ENCODE measurements at places on chromosomes 4 and X. TPM values are rescaled to one million over a fixed set of nuclear protein-coding genes. Genes with fewer than 3 reads are reported as not detected.

TMEM154 gene
- polyA plus RNA-seq = 1.7 TPM

DNA sequence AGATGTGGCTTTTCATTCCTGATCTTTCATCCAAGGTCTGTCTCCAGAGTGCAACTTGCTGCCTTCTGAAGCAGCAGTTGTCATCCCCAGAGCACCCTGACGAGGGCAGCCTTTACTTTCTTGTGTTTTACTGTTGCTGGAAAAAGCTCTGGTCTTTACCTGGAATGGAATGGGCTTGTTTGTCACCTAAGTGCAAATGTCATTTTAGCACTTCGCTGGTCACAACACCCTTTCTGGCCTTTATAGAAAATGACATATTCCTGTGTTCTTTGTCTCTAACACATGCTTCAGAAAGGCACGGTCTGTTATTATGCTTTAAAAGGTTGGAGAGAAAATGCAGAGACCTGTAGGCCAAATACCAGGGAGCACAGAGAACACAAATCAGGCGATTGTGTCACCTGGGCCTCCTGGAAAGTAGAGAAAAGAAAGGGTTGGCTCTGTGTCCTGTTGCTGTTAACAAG lies 332.7 kb upstream of the IGFBP7 start:
- DNase-seq = peak; percentile 65

- no peak for DNase-seq
Observed at GRCh38 chrX:139932073-139932900, 566 bp downstream of the ATP11C start.

GRIA3 gene
- 2.6 TPM for polyA plus RNA-seq

FAM236D gene
- polyA plus RNA-seq = not detected

DNA sequence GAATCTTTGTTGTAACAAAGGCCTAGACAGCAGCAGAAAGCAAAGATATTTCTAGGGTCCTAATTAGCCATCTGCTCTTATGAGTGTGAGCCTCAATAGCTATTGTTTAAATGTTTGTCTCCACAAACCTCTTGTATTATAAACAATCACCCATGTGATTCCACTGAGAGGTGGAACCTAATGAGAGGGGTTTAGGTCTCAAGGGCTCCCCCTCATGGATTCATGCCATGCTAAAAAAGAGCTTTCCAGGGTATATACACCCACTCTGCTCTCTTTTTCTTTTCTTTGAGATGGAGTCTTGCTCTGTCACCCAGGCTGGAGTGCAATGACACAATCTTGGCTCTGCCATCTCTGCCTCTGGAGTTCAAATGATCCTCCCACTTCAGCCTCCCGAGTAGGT lies 42.1 kb downstream of the TRIM61 start:
- no peak for DNase-seq

DNA sequence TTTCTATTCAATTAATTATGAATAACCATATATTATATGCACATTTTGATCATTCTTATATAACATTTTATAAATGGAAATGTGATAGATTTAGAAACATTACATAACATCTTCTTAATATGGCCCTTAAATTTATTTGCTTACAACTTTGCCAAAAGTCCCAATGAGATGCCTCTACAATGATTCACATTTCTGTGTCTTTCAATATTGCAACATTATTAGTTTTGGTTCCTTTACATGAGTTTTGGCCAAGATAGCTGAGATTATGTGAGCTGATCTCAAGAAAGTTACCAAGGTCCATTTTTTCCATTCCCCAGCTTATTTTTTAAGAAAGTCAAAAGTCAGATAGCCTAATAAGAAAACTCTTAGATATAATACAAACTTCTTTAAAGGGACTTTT lies 361.2 kb downstream of the PCDH7 start:
- DNase-seq = no peak

GRCh38 chrX:47859686-47860085 lies 23.0 kb downstream of the ZNF81 start:
- no peak for DNase-seq

VMA21 gene
- polyA plus RNA-seq = 23.7 TPM

DNA sequence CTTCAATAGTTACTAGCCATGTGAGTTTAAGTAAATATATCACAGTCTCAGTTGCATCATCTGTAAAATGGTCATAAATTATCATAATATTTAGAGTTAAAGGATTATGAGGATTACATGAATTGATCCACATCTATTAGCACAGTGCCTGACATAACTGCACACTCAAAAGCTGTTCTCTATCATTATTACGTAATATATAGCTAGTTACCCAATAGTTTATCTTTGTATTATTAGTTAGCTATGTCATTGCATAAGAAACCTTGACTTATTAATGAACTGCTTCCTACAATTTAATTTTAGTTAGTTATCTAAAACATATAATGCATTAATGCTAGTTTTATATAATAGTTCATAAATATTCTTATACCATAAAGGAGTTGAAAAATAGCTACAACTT lies 1076.9 kb upstream of the GRID2 start:
- no peak for DNase-seq

DUSP21 gene
- polyA plus RNA-seq = not detected

DNA sequence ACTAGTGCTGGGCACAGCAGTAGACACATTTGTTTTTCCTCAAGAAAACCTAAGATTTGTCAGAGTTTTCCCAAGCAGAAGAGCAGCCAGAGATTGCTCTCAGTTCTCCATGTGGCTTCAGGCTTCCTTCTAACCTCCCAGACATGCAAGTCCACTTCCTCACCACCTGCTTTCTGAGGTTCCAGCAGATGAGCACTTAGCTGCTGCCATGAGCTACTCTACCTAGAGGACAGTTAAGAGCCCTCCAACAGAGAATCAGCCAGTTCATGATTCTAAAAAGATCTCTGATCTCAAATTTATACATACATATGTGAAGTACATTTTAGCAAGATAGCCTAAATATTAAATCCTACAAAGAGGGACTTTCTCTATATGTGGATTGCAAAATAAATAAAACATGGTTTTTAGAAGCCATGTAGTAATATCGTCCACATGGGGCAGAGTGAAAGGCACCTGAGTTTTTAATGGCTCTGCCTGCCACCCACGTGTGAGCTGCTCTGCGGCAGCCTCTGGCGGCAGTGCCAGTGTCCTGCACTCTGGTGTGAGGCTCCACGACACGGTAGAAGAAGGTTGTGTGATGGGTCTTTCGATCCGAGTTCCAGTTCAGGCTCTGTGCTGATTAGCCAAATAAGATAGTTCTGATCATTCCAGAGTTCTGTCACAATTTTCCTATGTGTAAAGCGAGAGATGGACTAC lies 10.3 kb downstream of the CYP4V2 start:
- no peak for DNase-seq

- no peak for DNase-seq
Observed at GRCh38 chrX:19595043-19595677, 79.9 kb upstream of the MAP3K15 start.

GRCh38 chr4:94352996-94353395 lies 10.4 kb upstream of the HPGDS start:
- no peak for DNase-seq

KCNE5 gene
- polyA plus RNA-seq = 6.6 TPM

IGFBP7 gene
- polyA plus RNA-seq = 679 TPM

SYTL5 gene
- 2.5 TPM for polyA plus RNA-seq

- peak; percentile 88 for DNase-seq
Observed at GRCh38 chr4:81314196-81314896, 99.3 kb upstream of the PRKG2 start.

AMTN gene
- not detected for polyA plus RNA-seq

EFHC2 gene
- 7.8 TPM for polyA plus RNA-seq

GRCh38 chr4:99790796-99791617 lies 25.6 kb upstream of the DAPP1 start:
- DNase-seq = no peak

DNA sequence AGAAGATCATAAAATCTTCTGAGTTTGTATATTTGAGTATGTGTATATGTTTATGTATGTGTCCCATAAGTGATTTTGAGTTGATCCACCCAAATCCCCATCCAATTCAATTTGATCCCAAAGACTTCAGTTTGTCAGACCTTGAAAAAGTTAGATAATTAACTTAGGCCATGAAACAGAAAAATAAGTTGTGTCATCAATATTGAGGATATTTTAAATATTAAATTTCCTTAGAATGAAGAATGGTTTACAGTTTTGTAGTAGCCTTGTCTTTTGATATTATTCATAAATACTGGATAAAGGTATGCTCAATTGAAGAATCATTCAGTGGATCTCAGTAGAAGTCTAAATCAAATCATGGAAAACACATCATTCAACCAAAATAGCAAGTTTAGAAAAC lies 864.4 kb upstream of the INTU start:
- no peak for DNase-seq

GRCh38 chrX:16308773-16309172 lies 141.5 kb downstream of the MAGEB17 start:
- DNase-seq = no peak

- DNase-seq = no peak
Observed at GRCh38 chr4:125010796-125011503, 298.4 kb upstream of the ANKRD50 start.

CDKL5 gene
- 16.2 TPM for polyA plus RNA-seq

GRCh38 chr4:128416921-128417320 lies 129.3 kb upstream of the PGRMC2 start:
- DNase-seq = no peak

DNA sequence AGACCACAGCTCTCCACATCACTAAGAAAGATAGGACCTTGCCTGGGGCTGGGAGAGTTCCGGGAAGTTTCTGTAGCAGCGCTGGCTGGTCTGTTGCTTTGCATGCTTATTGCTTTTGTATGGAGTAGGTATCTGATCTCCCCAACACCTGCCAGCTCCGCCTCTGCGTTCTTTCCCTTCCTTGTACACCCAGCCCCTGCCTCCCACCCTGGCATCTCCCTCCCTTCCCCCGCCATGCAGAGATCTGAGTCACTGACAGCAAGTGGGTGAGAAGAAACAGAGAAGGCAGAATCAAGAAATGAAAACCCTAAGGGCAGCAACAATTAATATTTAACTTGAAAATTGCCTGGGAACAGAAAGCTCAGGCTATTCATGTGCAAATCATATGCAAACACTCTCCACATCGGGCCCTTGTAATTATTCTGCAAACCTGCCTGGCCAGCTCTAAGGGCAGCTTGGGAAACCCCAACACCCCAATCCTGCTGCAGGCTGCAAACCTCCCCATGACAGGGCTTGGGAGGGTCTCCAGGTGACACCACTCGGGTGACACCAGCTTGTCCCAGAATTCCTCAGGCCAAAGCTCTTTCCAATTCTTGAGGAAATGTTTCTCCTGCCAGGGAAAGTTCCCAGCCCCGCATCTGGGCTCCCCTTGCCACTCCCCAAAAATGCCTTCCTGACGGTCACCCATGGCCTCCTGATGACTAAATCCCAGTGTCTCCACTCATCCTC lies 257.2 kb downstream of the FBXW7 start:
- no peak for DNase-seq

DNA sequence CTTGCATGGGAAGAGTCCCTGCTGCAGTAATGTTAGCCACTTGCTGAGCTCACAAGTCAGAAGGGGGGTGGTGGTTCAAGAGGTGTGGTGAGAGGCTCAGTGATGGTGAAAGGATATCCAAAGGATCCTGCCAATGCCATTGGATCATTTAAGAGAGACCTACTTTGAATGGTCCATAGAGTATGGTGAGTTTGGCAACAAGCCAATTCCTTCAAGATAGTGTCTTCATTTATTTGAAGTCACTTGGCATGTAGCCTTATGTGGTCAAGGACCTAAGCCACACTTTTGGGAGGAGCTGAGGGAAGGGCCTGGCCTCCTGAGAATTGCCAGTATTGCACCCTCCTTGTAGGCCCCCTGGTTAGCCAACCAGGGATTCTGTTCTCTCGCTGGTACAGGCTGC lies 87.9 kb downstream of the TSPAN7 start:
- DNase-seq = no peak

GRCh38 chr4:155941085-155941790 lies 12.4 kb downstream of the CTSO start:
- no peak for DNase-seq

DNA sequence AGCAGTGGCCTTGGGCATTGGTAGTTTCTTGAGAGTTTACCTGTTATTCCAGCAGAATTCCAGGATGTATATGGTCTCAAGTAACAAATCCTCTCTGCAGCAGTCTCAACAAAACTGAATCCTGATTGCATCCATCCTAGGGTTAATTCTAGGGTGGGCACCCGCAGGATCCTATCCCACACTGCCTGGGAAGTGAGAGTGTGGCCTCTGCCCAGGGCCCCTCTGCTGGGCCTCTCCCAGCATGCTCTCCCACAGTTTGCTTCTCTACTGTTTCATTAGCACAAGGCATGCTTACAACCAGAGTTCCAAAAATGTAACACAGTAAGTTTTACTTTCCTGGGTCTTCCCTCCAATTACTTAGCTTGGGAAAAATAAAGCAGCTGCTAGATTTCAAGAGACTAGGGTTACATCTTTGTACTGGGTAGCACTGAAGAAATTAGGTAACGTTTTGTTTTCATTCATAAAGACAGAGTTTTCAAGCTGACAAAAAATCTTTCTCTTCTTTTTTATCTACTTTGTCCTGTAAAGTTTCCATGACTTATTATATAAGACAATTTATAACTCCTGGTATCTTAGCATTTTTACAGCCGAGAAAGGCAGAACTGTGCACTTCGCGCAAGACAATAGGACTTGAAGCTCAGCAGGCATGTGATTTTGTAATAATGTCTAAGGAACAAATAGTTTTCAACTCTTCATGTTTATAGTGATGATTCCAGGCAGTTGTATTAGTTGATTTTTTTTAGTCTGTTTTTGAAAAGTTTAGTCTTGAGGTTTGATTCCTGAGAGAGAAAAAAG lies 131.2 kb upstream of the PCDH18 start:
- no peak for DNase-seq

- no peak for DNase-seq
Observed at GRCh38 chr4:172813359-172813923, 355.2 kb upstream of the GALNT7 start.

DNA sequence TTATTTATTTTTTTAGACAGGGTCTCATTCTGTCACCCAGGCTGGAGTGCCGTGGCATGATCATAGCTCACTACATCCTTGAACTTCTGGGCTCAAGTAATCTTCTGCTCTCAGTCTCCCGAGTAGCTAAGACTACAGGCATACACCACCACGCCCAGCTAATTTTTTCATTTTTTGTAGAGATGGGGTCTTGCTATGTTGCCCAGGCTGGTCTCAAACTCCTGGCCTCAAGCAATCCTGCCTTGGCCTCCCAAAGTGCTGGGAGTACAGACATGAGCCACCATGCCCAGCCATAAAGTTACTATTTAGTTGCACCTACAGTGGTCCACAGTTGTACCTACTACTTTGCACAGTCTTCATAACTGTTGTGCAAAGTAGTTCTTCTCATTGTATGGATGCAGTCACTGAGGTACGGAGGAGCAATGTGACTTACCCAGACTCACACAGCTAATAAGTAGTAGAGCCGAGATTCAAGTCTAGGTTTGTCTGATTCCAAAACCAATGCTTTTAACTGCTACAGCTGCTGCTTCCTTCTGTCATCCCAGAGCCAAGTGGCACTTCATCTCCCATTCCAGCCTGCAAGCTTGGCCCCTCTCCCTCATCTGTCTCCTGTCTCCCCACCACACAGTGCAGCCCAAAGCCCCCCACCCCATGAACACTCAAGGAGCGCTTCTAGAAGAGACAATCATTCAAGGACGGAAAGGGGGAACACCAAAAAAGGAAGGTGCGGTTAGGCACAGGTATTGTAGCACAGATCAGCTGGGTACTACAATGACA lies 24.0 kb upstream of the IQSEC2 start:
- no peak for DNase-seq

- no peak for DNase-seq
Observed at GRCh38 chrX:10423716-10424115, 196.7 kb downstream of the MID1 start.

- no peak for DNase-seq
Observed at GRCh38 chr4:158282252-158282651, 72.0 kb downstream of the TMEM144 start.

All from left renal cortex interstitium (tissue), 4 donors.